ENCODE measurements at places on chromosomes 2 and 18.
A peak's percentile ranks its signal among the peaks of the same experiment; 100 is the strongest.

DNA sequence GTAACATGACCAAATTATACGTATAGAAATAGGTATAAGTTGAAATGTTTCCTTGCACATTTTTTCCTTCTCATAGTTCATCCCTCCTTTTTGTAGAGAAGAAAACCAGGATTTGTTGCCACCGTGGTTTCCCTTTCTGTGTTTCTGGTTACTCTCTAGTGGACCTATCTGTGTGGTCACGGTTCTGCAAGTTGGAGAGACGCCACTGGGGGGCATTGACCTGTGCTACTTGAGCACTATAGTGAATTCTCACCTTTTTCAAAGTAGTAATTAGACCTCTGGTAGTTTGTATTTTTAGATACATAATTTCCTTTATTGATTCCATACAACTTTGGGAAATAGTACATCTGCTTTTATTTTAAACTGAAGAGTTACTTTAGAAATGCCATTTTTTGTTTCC lies 444.8 kb downstream of the PTPRM start:
- no peak for DNase-seq

DNA sequence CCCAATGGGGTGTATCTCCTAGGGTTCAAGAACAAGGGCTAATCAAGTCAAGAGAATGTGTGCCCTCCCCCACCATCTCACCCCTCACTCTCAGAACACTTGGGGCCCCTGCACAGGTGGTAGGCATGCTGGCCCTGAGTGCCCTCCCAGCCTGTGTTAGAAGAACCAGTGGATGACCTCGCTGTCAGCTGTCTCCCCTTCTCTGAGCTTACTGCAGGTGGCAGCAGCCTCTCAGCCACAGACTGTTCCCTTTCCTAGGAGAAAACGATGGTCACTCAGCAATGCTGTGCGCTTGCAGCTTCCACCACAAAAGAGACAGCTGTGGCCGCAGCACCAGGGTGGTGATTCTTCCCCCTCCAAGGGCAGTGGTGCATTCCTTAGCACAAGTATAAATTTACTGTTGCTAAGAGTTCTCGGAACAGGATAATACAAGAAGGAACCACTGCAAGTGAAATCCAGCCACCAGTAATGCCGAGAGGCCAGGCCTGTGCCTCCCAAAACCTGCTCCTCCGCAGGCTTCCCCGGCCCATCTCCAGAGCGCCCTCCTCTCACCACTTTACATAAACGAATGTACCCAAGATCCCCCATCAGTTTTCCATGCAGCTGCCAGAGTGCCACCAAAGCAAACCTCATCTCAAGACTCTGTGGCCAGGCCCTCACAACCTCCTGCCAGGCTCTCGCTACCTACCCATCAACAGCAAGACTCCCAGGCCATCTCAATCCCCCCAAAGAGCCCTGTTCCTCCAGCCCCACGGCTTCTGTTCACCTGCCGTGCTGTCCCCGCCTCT lies 935 bp upstream of the RAMP1 start:
- peak; percentile 43 for DNase-seq

DNA sequence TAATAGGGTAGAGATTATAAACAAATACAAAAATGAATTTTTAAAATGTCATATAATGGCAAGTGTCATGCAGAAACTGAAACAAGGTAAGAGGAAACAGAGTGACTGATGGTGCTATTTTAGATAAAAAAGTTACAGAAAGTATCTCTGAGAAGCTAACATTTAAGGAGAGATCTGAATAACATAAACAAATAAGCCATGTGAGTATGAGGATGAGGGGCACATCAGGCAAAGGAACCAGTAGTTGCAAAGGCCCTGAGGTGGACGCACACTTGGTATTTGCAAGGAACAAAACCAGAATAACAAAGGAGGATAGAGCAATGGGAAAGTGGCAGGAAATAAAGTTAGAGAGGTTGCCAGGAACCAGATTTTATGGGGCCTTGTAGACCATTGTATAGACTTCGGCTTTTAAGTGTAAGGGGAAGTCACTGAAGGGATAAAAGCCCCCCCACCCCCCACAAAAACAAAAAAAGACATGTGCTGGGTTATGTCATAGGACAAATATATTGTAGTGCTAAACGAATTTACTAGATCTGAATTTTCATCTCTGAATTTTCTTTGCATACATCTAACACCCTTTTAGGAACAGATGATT lies 159.2 kb downstream of the DTNB start:
- no peak for DNase-seq

DNA sequence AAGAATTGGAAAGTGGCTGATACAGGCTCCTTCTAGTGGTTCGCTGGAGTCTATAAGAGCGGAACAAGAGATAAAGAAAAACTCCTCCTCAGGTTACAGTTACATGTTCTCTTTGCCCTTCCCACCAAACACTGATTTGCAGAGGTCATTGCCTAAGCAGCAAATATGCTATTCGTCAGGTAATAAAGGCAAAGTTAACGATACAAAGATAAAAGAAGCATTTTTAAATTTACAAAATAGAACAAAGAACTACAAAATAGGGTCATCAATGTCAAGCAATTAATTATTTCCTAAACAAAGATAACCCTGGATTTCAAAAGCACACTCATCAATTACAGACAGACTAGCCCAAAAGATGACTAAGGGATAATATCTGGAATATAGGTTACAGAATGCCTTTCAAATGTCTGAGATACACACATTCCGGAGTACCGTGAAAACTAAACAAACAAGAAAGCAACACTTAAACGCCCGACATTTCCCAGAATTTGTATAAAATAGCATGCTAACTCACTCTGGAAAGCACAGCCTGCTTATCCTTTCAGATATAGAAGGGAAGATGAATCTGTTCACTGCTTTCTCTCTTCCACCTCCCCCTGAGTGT lies 186.4 kb downstream of the MREG start:
- no peak for DNase-seq

DNA sequence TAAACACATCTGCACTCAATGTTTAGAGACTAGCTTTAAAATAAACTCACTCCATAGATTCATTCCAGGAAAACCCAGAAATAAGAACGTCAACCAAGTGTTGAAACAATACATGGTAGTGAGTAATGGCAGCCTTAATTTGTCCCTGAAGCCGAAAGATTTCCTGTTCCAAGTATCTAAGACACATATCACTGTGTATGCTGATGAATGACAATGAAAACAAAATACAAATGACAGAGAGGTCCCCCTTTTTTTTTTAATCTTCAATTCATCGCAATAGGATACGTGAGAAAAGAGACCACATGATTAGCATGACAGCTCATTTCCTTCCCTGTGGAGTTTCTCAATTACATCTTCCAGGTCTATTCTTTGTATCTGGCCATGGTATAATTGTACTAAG lies 160.5 kb upstream of the STK17B start:
- DNase-seq = no peak

DNA sequence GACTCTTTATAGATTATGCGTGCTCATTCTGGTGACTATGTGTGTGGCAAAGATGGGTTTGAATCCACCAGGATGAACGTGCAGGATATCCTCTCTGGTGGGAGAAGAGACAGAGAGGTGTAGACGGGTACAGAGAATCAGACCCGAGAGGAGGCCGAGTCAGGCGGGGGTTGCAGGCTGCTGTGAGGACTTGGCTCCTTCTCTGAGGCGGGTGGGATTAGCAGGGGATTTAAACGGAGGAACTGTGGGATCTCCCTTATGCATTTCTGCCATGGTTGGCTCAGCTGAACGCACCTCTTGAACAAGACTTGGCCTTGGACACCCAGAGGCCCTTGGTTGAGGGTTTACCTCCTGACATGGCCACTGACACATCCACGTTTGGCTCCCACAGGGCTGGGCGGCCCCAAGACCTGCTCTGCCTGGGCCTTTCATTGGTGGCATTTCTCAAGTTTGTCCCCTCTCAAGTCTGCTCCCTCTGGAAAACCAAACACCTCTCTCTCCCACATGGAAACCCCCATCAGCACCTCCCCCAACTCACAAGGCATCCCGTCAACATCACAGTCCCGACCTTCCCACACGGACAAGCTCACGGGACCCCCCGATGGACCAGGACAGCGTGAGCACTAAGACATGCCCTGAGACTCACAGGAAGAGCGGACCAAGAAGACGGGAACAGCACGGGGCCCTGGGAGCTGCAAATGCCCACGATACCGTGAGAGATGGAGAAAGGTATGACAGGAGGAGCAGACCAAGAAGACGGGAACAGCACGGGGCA lies 158.3 kb downstream of the RTP5 start:
- no peak for DNase-seq

DNA sequence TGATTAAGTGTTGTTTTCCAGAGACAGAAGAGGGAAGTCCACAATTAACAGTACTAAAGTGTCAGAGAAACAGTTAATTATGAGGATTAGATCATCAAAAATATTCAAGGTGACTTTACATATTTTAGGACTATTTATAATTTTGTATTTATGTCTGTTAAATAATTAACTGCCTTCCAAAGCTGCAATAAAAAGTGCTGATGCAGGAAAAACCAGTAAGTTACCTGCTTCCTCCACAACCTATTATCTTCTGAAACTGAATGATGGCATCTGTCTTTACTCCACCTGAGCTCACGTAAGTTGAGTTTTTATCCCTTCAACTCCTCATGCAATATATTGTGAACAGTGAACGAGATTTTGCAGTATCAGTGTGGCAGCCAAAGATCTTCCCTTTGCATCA lies 570.7 kb downstream of the THSD7B start:
- no peak for DNase-seq

DNA sequence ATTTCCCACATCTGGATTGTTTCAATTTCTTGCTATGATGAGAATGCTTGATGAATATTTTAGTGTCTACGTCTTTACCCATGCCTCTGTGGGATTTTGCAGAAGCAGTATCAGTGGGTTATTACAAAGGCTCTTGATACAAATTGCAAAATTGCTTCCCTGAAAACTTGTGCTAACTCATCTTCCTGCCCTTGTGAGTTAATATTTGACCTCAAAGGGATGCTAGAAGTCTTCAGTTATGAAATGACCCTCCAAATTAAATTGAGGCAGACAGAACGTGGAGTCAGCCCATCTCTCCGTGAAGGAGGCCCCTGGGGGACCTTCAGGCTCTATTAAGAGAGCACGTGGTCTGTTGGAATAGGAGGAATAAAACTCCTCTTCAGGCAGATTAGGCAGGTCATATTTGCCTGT lies 239.2 kb upstream of the HS6ST1 start:
- no peak for DNase-seq

DNA sequence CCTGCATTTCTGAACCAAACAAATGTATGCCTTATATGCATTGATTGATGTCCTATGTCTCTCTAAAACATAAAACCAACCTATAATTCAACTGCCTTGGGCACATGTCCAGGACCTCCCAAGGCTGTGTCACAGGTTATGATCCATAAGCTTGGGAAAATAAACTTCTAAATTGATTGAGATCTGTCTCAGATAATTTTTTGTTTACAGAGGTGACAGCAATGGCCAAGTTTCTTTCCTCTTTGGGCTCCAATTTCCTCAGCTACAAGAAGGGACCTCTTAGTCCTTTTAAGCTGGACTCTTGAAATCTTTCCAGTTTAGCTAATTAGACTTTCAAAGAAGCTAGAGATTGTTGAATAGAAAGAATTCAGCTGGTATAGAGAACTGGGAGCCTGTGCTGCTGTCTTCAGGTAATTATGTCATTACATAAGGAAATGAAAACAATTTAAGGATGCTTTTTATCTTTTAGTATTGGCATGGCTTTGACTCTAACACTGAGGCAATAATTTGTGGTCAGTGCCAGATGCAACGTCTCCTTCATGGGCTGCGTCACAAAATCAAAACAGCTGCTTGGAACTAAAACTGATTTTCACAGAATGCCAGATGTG lies 412.1 kb upstream of the TRIB2 start:
- DNase-seq = no peak

- no peak for DNase-seq
Measured at GRCh38 chr2:204049635-204050034, 113.1 kb downstream of the ICOS start.

DNA sequence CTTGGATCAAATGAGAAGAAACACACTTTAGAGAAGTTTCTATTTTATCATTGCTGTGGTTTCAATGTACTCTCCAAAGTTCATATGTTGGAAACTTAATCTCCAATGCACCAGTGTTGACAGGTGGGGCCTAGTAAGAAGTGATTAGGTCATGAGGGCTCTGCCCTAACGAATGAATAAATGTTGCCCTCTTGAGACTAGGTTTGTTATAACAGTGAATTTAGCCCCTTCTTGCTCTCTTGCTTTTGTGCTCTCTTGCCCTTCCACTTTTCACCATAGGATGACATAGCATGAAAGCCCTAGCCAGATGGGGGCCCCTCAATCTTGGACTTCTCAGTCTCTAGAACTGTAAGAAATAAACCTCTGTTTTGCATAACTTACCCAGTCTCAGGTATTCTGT lies 664.8 kb downstream of the DCC start:
- no peak for DNase-seq

GRCh38 chr18:6650747-6651146 lies 78.8 kb upstream of the ARHGAP28 start:
- DNase-seq = no peak

DNA sequence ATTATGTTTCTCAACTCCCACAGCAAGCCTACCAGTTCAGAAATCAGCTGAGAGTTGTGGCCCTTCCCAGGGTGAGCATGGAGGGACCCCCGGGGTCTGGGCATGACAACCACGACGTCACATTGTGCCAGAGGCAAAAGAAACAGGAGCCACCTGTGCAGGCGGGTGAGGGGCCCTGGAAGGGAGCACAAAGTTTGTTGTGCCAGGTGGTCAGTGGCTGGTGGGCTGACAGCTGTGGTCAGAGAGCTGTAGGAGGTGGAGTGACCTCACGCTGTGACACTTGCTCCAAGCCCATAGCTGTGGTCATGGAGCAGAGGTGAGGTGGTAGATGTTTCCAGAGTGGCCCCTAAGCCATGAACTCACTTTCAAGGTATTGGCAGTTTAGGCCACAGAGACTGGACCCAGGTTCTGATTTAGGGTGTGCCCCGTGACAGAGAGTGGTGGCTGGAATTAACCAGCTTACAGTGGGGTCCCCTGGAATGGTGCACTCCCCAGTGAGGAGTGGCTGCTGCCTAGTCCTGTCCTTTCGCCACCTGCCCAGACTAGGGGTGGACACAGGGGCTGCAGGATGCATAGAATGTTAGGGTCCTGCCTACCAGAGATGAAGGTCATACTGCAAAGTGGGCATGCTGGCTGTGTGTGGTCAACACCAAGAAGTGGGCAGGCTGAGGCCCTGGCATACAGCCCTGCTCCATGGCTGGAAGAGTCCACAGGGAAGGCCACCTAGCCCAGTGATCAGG lies 136.4 kb downstream of the GLI2 start:
- DNase-seq = no peak

DNA sequence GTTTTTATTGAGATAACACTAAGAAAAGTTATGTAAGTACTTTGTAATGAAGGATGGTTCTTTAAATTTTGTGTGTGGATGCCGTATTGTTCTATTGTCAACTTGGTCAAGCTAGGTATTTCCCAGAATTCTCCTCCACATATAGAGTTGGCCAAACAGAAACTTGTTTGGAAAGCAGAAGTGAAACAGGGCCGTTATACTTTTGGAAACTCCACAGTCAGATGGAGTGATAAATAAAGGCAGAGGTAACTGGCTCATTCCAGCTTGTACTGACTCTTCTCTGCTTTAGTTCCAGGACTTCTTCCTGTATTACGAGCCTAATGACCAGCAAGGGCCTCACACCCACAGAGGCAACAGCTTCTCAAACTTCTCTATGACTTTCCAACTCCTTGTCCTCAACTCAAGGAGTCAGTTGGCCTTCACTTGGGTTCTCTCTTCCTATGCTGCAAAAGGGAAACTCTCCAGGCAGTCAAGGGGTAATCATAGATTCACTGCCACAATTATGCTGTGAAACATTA lies 16.4 kb upstream of the STARD7 start:
- no peak for DNase-seq
